ENCODE measurements at places on chromosomes 2 and 18.

- peak; percentile 75 for DNase-seq
Measured at GRCh38 chr2:38508311-38509039, 94.3 kb downstream of the HNRNPLL start.

GRCh38 chr18:49898421-49898820, 85.1 kb upstream of the ACAA2 start:
- peak; percentile 35 for DNase-seq

DNA sequence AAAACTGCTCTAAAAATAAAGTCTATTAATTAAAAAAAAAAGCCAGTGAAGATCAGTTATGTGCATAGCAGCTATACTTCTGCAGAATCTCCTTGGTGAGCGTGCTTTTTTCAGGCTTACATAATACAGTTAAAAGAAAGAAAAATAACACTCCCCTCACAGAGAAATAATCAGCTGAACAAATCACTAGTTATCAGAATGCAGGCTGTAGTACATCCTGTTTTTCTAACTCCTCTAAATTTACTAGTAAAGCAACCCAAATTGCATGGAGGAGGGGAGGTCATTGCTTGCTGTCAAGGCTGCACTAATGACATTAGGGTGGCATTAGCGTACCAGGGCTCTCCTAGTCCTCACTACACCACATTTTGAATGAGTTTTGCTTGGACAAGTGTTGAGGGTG, 192.2 kb downstream of the PLCL1 start:
- no peak for DNase-seq

DNA sequence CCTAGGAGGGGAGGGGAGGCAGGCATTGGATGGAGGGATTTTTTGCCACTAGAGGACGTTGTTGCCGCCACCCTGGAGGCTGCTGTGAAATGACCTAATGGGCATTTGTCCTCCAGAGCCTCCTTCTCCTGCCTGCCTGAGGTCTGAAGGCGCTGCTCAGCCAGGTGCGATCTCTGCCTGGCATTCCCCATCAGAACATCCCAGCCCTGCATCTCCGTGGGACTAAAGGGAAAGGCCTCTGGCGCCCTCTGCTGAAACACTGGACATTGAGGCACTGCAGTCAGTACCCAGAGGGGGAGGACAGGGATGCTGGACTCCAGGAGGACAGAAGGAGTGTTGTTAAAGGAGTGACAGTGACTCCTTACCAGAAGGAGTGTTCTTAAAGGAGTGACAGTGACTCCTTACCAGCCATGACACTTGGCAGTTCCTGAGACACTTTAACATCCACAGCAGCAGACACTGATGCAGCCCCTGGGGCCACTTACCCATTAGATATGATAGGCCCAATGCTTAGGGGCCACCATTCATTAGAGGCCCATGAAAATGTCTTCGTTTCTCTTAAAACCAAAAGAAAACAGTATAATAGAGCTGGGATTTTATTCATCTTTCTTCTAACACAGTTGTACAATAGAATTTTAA, 17.0 kb downstream of the THNSL2 start:
- DNase-seq = peak; percentile 15

GRCh38 chr2:143742581-143742980, 613.4 kb downstream of the ARHGAP15 start:
- peak; percentile 21 for DNase-seq

Measured in fibroblast of gingiva (primary cell).